ENCODE measurements at places on chromosomes 11 and 22.

DNA sequence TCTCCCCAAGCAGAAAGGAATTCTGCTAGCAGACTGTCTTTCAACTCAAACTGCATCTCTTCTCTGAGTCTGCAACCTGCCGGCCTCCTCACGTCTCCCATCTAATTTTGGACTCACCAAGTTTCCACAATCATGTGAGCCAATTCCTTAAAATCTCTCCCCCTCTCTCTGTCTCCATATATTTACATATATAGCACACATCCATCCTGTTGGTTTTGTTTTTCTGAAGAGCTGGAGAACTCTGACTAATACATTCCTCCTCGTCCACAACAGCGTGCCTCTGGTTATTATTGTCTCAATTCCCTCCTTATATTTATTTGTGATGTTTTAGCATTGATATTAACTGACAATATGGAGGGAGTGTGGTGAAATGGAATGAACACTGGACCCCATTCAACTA is 29.6 kb upstream of the FJX1 start:
- DNase-seq: no peak

DNA sequence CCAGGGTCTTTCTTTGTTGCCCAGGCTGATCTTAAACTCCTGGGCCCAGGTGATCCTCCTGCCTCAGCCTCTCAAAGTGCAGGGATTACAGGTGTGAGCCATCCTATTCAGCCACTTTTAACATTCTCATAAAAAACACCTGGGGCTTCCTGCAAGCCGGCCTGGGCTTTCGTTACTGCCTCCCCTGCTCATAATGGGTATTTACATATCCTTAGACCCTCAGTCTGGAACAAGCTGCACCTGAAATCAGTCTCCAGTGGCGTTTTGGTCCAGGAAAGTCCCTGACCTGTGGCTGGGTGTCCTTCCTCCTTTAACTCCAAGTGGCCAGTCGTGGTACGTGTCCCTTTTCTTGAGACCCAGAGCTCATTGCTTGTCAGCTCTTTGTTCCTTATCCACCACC is 320.7 kb downstream of the TMEM135 start:
- no peak for DNase-seq

DNA sequence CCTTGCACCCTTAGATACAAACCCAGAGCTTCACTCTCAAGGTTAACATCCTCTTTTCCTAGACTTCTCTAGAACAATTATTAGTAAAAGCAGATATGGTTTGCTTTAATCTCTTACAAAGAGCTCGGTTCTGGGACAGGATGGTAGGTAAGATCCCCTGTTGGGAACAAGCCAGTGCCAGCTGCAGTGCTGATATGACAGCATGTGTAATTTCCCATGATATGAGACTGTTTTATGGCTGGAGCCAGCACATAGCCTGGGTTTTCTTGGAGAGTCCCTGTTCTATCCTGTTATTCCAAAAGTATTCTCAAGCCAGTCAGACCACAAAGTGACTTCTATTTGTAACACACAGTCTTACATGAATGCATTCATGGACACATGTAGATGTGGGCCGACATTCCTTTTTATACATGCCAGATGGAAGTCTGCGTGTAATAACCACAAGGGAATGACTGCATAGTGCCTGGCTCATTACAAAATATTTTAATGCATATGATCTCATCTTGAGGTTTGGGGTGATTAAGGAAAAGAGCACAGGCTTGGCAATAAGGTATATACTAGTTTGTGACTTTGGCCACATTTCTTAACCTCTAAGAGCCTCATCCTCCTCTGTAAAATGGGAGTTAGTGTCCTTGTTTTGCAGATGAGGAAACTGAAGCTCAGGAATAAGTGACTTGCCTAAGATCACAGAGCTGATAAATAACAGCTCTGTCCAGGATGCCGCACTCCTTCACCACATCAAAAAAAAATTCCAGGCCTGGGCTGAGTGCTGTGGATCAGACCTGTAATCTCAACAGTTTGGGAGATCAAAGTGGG is 21.8 kb downstream of the CLMP start:
- DNase-seq: peak; percentile 51

DNA sequence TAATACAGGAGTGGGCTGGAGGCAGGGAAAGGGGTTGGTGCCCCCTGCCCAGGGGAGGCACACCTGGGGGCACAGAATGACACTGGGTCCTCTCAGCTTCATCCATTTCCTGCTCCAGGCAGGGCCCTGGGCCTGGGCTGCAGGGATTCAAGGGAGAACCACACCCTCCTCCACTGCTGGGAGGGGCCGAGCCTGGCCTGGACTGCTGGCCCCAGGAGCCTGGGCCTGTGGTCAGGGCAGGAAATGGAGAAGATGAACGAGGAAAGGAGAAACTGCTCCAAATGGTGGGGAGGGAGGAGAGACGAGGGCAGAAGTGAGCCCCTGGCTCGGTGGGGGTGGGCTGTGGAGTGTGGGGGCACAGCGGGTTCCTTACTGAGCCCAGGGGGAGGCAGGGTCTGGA is 38.1 kb upstream of the KCNQ1OT1 start:
- DNase-seq: no peak

DNA sequence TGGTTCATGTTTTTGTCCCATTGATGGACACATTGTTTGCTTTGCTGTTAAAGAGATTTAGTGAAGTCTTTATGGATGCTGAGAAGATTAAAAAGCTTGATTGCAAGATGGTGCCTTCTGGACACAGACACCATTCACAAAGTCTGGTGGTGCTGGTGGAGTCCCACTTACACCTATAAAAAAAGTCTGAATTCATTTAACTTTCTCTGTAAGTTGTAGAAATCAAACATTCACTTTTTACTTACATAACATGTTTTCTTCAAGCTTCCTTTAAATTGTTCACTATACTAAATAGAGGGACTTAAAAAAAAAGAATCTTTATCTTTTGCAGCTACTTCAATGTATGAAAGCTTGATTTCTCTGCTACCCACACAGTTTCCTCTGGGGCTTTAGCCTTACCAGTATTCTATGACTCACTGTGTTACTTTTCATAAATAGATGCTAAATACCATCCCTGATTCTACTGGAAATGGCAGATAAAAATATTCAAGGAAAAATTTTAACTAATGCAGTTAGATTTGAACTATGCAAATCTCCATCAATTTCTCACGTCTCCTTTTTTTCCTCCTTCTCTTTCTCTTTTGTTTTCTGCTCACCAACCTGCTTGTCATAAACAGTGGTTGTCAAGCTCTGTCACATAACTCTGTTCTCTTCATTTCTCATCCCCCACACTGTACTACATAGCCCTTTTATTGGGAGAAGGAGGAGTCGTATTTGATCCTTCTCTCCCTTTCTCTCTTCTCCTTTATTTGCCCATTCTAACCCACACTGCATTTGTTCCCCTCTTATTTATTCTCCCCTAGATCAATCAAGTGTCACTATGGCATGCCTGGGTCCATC is 89.7 kb downstream of the FAM76B start:
- no peak for DNase-seq

All from right hindlimb (tissue), 1 donor.